Occipital lobe (tissue), 3 donors: ENCODE measurements at places on chromosomes 16 and 17. TPM values are rescaled to one million over a fixed set of nuclear protein-coding genes. Genes with fewer than 3 reads are reported as not detected.

KRT39 gene
- total RNA-seq, result not detected

SLC16A6 gene
- 3.1 TPM for total RNA-seq

CD68 gene
- total RNA-seq, result 0.62 TPM

ARHGDIG gene
- 35.9 TPM for total RNA-seq

SYCE1L gene
- not detected for total RNA-seq

LGALS9 gene
- total RNA-seq, result 1.9 TPM

BTBD17 gene
- total RNA-seq, result 4.5 TPM
